ENCODE measurements at places on chromosomes 5 and 9. TPM values are rescaled to one million over a fixed set of nuclear protein-coding genes. Genes with fewer than 3 reads are reported as not detected.

DNA sequence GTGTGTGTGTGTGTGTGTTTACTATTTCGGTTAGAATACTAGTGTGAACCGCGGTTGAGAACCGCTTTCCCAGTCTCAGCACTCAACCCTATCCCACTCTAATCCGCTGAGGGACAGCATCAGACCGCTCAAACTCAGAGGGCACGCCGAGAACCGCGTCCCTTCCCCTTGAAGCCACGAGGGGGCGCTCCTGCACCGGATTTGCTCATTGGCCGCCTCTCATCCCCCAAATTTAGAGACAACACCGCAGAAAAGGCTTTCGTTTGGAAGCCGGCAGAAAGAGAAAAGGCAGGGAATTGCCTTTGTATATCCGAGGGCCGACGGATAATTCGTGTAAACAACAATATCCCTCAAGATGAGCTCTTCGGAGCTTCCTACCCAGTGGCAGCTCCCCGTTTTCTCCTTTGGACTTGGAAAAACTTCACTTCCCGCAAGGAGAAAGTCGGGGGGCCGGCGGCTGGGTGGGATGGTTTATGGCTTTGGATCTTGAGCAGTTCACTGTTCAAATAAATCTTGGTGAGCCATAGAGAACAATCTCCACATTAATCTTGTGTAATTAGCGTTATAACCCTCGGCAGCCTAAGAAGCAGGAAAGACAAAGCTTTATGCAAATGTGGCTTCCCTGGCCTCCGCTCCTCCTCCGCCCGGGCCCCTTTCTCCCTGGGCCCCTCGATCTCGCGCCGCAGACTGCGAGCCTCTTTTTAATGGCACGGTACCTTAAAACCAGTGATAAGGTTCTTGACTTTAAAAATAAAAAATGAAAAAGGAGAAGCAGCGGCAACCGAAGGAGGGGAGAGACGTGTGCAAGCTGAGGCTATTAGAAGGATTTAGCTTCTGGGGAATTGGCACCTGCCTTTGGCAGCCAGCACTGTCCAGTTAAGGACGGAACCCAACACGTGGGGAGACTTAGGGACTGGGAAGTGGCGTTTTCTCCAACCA is 296.8 kb downstream of the PARP8 start:
- peaks cover 48% of the 10 kb centered on the region for H3K27me3 ChIP-seq
- peak; percentile 86 for DNase-seq
- no peak overlapping the region for H3K4me3 ChIP-seq
- H3K4me1 ChIP-seq = peaks cover 5% of the 10 kb centered on the region
- no peaks in the 10 kb centered on the region for H3K36me3 ChIP-seq

DCAF10 gene
- 28.5 TPM for total RNA-seq

DNA sequence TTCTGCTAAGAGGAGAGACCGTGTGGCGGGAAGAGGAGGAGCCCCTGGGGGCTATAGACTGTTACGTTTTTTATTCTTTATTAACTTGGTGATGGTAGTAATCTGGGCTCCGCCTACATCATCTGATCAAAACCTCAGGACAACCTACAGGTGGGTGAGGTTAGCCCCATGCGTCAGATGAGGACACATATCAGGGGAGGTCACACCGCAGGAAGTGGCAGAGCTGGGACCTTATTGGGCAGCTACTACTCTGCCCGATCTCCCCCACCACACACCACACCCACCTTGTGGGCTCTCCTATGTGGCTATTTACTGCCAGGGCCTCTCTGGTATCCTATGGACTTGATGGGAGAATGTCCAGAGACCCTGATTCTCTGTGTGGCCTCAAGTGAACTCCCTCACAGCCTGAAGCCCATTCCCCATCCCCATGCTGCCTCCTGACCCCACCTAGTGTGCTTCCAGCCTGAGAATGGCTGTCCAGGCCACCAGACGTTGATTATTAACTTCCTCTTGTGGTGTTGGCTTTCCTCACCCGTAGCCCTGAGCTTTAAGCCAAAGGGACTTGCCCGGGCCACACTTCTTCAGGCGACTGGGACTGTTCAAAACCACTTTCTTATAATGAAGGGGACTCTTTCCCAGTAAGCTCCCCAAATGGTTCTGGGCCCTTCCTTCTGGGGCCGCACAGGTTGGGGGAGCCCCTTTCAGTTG is 8.2 kb downstream of the UNC5A start:
- peaks cover 7% of the 10 kb centered on the region for H3K27me3 ChIP-seq
- DNase-seq = no peak
- H3K27ac ChIP-seq = no peak overlapping the region
- no peak overlapping the region for H3K4me3 ChIP-seq
- no peaks in the 10 kb centered on the region for H3K4me1 ChIP-seq
- H3K36me3 ChIP-seq = no peaks in the 10 kb centered on the region

DNA sequence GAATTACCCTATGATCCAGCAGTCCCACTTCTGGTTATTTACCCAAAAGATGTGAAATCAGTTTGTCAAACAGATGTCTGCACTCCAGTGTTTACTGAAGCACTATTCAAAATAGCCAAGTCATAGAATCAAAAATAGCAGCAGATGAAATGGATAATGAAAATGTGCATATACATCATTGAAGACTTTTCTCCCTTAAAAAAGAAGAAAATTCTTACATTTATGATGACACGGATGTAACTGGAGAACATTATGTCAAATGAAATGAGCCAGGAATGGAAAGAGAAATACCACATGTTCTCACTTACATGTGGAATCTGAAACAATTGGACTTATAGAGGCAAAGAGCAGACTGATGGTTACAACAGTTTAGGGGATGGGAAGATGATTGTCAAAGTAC is 21.5 kb upstream of the PLEKHG4B start:
- H3K27me3 ChIP-seq = no peaks in the 10 kb centered on the region
- H3K4me1 ChIP-seq = no peaks in the 10 kb centered on the region
- H3K36me3 ChIP-seq = no peaks in the 10 kb centered on the region
- no peak for DNase-seq
